ENCODE measurements at places on chromosomes 6 and 20.

DNA sequence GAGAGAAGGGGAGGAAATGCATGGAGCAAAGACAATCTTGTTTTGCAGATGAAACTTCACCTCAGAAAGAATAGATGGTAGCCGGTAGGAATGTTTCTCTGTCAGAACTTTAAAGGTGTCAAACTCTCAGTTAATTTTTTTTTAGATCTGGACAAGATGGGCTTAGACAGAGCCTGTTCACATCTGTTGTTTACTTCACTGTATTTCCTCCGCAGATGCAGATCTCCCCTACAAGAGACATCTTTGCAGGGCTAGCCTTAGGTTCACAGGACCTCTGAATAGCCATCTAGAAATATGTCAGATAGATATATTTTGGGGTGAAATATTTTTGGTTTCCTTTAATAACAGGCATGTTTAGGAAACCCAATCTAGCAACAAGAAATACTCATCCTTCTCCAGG lies 12.1 kb upstream of the ZBP1 start:
- no peak for DNase-seq

- DNase-seq, result peak; percentile 31
These were observed 113.1 kb downstream of the ADAT2 start for GRCh38 chr6:143337201-143337949.

GRCh38 chr6:123896869-123897268 lies 93.2 kb downstream of the NKAIN2 start:
- DNase-seq, result no peak

DNA sequence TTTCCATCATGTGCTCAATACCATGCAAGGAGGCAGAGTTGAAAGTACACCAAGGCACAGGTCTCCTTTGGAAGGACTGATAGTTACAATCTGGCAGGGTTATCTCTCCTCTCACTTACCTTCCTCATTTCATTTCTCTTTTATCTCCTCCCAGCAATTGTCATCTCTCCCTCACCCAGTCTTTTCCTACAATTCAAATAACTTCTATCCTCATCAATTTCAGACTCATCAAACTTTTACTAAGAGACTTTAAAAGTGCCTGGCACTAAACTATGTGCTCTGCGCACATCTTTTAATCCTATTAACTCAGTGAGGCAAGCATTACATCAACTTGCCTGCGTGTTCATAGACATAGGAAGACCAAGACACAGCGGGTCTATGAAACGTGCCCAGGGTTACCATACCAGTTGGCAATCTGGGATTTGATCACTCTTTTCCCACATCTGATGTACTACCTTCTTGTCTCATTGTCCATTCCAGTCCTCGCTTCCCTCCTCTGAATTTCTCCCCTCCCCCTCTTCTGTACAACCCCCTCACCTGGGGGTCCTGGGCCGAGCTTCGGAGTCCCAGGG lies 1.2 kb downstream of the VARS1 start:
- DNase-seq, result no peak

DNA sequence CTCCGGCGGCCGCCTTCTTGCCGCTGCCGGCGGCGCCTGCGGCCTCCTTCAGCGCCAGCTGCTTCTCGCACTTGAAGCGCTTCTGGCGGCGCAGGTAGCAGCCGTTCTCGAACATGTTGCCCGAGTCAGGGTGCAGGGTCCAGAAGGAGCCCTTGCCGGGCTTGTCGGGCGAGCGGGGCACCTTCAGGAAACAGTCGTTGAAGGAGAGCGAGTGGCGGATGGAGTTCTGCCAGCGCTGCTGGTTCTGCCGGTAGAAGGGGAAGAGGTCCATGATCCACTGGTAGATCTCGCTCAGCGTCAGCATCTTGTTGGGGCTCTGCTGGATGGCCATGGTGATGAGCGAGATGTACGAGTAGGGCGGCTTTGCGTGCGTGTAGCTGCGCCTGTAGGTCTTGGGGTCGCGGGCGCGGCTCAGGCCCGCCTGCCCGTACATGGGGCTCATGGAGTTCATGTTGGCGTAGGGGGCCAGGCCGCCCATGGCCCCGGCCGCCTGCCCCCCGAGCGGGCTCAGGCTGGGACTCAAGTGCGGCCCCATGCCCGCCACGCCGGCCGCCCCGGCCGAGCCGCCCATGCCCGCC lies 1.9 kb downstream of the FOXA2 start:
- no peak for DNase-seq

DNA sequence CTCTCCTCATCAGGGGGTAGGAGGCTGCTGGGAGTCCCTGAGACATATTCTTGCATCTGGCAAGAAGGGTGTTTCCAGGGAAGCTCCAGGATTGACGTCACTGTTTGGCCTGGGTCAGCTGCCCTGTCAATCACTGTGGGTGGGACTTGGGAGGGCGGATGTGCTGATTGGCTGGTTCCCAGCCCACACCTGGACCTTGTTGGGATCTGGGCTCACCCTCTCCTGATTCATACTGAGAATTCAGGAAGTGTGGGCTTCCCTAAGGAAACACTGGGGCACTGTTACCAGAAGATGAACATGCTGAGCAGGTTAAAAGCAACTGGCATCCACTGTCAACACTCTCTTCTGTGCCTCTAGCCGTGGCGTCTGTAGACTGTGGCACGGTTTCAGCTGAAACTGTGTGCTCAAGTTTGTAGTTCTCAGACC lies 36.5 kb downstream of the CDH26 start:
- no peak for DNase-seq

GRCh38 chr6:56911847-56912246 lies 43.1 kb upstream of the BEND6 start:
- no peak for DNase-seq

GRCh38 chr20:63310265-63310991 lies 17.4 kb downstream of the COL20A1 start:
- DNase-seq, result no peak

DNA sequence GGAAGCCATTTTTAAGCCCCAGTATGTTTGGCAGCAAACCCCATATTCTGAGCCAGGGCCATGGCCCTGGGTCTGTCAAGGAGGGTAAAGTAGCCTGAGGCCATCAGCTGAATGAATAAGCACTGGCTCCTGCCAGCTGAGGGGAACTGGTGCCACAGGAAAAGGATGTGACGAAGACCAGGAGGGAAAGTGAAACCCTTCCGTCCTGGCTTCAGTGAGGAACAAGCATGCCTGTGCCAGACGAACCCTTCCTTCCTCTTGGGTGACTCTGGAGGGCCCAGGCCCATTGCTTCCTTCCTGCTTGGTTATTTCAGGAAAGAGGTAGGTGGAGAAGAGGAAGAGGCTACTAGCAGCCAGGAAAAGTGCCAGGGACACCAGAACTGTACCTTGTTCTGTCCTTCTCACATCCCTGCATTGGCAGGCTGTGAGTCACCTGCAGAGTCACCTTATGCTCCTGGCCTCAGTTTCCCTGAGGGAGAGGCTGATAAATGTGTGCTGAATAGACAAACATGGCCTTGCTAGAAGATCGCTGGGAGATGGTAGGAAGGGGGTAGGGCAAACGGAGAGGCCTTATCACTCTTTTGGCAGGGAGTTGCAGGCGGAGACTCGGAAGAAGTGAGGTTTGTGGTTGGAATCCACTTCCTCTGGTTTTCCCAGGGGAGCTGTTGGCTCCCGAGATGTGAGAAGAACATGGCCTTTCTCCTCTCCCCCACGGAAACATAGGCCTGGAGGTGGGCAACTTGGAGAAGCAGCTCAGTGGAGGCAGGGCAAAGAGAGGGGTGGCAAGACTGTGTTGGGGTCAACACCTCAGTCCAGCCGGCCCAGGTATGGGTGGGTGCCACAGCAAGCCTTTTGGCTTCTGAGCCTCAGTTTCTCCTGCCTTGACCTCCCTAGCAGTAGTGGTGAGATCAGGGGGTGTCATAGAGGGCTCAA lies 37.4 kb downstream of the COX4I2 start:
- DNase-seq, result no peak

GRCh38 chr6:56953597-56954402 lies 1.1 kb upstream of the BEND6 start:
- no peak for DNase-seq

- DNase-seq, result no peak
These were observed 61.1 kb downstream of the ID4 start for GRCh38 chr6:19898141-19898740.

DNA sequence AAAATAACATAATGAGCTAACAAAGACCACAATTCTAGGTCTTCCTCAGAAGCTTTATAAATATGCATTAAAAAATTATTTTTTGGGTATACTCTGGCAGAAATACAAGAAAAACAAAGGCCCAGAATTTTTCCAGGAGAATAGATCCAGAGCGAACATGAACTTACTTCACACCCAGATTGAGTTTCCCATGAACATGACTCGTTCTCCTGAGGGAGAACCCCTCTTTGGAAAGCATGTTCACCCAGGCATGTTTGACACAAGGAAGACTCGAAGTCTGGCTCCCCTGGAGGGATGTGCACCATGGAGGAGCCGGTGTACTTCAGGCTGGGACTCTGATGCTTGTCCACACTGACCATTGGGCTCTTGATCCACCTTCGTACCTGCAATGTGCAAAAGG lies 56.1 kb downstream of the SGK1 start:
- DNase-seq, result no peak

- DNase-seq, result no peak
These were observed 625.1 kb upstream of the IMPG1 start for GRCh38 chr6:76697585-76697984.

DNA sequence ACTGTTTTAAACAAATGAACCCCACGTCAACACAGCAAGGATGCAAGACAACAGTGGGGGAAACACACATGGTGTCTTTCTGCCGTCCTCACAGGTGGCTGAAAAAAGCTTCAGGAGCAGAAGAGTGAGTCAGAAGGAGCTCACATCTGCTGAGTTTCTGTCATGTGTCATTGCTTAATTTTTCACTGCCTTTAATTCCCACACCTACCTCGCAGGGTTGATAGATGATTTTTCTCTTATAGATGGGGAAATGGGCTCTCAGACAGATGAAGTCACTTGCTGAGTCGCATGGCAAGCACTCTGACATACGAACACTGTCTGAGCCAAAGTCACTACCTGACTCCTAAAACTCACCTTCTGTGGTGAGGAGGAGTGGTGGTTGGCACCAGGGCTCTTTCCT lies 28.3 kb upstream of the CARMIL1 start:
- peak; percentile 4 for DNase-seq

DNA sequence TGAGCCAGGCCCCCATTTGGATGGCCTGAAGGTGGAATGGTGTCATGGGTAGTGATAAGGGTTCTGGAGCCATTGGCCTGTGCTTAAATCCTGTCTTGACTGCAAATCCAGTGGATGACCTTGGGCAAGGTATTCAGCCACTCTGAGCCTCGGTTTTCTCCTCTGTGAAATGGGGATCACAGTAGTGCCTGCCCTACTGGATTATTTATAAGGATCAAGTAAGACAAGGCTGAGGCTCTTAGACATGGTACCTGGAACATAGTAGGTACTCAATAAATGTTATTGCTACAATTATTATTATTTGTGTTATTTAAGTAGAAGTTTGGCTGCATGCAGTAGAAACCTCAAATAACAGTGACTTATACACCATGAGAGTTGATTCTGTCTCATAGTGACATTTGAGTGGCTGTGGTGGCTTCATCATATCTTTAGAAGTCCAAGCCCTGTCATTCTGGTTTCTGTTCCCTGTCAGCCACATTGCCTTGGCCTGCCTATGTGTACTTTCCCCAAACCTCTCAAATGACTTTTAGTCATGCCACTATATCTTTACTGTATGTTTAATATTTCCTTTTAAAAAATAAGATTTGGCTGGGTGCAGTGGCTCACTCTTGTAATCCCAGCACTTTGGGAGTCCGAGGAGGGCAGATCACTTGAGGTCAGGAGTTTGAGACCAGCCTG lies 37.6 kb upstream of the CHMP4B start:
- no peak for DNase-seq

DNA sequence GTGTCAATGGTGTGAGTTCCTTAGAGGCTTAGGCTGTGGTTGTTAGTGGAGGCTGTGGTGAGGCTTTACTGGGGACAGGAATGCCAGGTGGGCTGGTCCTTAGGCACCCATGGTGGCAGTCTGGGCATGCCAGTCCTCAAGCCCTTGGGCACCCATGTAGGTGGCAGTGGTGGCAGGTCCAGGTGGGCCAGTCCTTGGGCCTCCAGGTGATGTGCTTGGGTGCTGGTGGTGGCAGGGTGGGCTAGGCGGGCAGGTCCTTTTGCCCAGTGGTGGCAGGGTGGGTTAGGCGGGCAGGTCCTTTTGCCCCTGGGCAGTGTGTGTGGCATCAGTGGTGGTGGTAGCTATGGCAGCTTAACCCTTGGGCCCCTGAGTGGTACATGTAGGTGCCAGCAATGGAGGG lies 133.8 kb downstream of the FLRT3 start:
- no peak for DNase-seq

- DNase-seq, result no peak
These were observed 70.0 kb downstream of the GRM4 start for GRCh38 chr6:34075906-34076305.

DNA sequence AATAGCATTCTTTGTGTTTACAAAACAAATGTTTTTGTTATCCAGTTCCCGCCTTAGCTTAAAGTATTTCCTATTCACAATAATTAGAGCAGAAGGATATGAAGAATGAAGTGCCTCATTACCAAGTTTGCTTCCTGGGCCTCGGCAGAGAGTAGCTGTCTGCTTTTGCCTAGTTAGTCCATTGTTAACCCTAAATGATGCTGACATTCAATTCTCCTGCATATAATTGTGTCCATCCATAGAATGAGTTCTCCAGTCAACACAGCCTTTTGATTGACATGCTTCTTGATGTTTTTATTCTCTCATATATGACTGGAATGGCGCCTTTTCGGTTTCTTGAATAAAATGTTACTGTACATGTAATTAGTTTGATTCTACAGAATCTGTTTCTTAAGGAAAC lies 100.9 kb downstream of the MYB start:
- no peak for DNase-seq

GRCh38 chr20:38222923-38223742 lies 37.4 kb downstream of the KIAA1755 start:
- no peak for DNase-seq

- no peak for DNase-seq
These were observed 474.2 kb downstream of the KIF16B start for GRCh38 chr20:16098890-16099639.

DNA sequence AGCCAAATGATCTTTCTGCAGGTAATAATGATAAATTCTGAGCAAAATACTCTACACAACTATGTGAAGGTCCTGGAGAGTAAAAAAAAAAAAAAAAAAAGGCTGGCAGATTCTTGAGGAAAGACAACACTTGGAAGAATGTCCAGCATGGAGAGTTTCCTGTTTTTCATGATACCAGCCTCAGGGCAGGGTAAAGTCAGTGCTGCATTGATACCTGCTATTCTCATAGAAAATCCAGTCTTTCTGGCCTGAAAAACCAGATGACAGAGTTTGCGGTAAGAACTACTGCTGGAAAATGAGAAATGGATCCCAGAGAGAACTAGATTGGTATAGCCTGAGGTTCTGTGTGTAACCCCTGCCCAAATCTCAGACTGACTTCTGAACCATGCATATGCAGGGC lies 89.1 kb downstream of the AFG1L start:
- no peak for DNase-seq

- no peak for DNase-seq
These were observed 37.1 kb downstream of the IGF2R start for GRCh38 chr6:160005861-160006540.

DNA sequence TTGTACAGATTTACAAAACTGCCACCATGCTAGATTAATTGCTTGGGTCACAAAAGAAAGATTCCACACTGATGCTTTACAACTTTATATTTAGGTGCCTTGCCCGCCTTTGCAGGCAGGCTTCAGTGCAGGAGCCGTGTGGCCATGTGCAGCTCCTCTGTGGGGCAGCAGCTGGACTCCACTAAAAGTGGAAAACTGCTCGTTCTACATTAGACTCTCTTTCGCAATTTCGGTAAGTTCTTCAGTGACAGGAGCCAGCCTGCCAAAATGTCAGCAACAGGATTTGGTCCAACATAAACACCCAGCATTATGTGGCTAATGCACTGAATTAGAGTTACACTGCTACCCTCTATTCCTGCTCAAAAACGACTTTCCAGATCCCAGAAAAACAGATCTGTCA lies 174.4 kb upstream of the KCNK16 start:
- no peak for DNase-seq

All from activated CD8-positive, alpha-beta memory T cell treated with anti-CD3 and anti-CD28 coated beads for 48 hours (primary cell).